Thoracic aorta endothelial cell (primary cell): ENCODE measurements at places on chromosomes 1 and 21. TPM values are rescaled to one million over a fixed set of nuclear protein-coding genes. Genes with fewer than 3 reads are reported as not detected.

Gene MTOR
- total RNA-seq, result 54.0 and 65.8 TPM in 2 replicates

Gene SERPINC1
- not detected in 2 replicates for total RNA-seq

Gene TMPRSS15
- not detected in 2 replicates for total RNA-seq

Gene KCND3
- total RNA-seq, result not detected in 2 replicates

Gene FAM72C
- total RNA-seq, result 1.3 and 1.4 TPM in 2 replicates

Gene MXRA8
- total RNA-seq, result 0.80 and 1.2 TPM in 2 replicates

Gene DIO1
- total RNA-seq, result not detected in 2 replicates

Gene ZNF692
- total RNA-seq, result 16.9 and 18.1 TPM in 2 replicates

Gene CD1C
- total RNA-seq, result not detected in 2 replicates

Gene CELA2A
- not detected in 2 replicates for total RNA-seq

Gene OR14A16
- total RNA-seq, result not detected in 2 replicates

Gene CFHR3
- total RNA-seq, result not detected in 2 replicates

Gene ZNF695
- total RNA-seq, result 3.2 and 4.5 TPM in 2 replicates

Gene GPA33
- not detected in 2 replicates for total RNA-seq

Gene TSEN15
- total RNA-seq, result 46.5 and 48.9 TPM in 2 replicates

Gene TATDN3
- total RNA-seq, result 12.2 and 15.4 TPM in 2 replicates

Gene SMCP
- not detected in 2 replicates for total RNA-seq

Gene MPZ
- 1.2 and 1.3 TPM in 2 replicates for total RNA-seq

Gene RGS21
- total RNA-seq, result not detected in 2 replicates

Gene PNRC2
- 161 and 166 TPM in 2 replicates for total RNA-seq

Gene USP33
- total RNA-seq, result 91.0 and 97.6 TPM in 2 replicates

Gene WDR64
- not detected in 2 replicates for total RNA-seq

Gene LCE1B
- 0.22 TPM in 1 of 2 replicates, not detected in the other for total RNA-seq

Gene PDZK1IP1
- total RNA-seq, result not detected in 2 replicates

Gene TMOD4
- 0.53 TPM in 1 of 2 replicates, not detected in the other for total RNA-seq

Gene CADM3
- 2.1 and 10.3 TPM in 2 replicates for total RNA-seq

Gene PAQR6
- 0.27 and 0.36 TPM in 2 replicates for total RNA-seq

Gene APOBEC4
- total RNA-seq, result not detected in 2 replicates

Gene RHBDL2
- 0.22 and 0.27 TPM in 2 replicates for total RNA-seq

Gene LBR
- 120 and 157 TPM in 2 replicates for total RNA-seq

Gene OVAAL
- 0.13 TPM in 1 of 2 replicates, not detected in the other for total RNA-seq

Gene TFF2
- not detected in 2 replicates for total RNA-seq

Gene HMCN1
- total RNA-seq, result 9.6 and 15.4 TPM in 2 replicates

Gene OR2L8
- not detected in 2 replicates for total RNA-seq

Gene NRIP1
- 47.7 and 64.5 TPM in 2 replicates for total RNA-seq

Gene HNRNPU
- total RNA-seq, result 609 and 777 TPM in 2 replicates

Gene C1orf141
- not detected in 2 replicates for total RNA-seq

Gene ERRFI1
- 29.2 and 43.9 TPM in 2 replicates for total RNA-seq

Gene RGS4
- 140 and 418 TPM in 2 replicates for total RNA-seq

Gene DDR2
- total RNA-seq, result 65.0 and 66.8 TPM in 2 replicates

Gene DDX20
- total RNA-seq, result 33.9 and 38.9 TPM in 2 replicates

Gene MCOLN2
- 0.27 and 0.36 TPM in 2 replicates for total RNA-seq
